ENCODE measurements at places on chromosomes 2 and 18. TPM values are rescaled to one million over a fixed set of nuclear protein-coding genes. Genes with fewer than 3 reads are reported as not detected.
A peak's percentile ranks its signal among the peaks of the same experiment; 100 is the strongest.

The CCDC102B gene
- polyA plus RNA-seq, result 13.1 TPM

The APOB gene
- 0.06 TPM for polyA plus RNA-seq

The CTIF gene
- polyA plus RNA-seq, result 47.1 TPM

GRCh38 chr18:24014062-24014985 lies at the start of gene TTC39C:
TTC39C (plus strand) TSS chr18:24014754; CDS start chr18:24014872, 118 bp downstream.
- DNase-seq, result peak; percentile 74

GRCh38 chr2:186995092-186995491 lies 146.1 kb upstream of the ZSWIM2 start:
- peak; percentile 80 for DNase-seq

DNA sequence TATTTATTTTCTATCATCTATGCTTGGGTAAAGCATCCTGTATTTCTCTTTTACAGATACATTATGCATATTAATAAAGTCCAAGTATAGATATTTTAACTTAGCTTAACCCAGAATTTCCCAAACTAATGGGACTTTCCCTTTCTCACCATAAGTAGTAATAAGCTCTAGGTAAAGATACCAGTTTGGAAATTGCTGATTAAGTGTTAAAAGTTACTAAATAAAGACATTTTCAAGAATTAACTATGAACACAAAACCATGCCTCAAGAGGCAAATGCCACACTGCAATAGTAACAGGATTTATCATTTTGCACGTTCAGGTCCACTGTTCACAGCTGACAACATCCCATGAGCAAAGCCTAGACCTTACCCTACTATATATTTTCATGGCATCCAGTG lies 934.7 kb upstream of the FSHR start:
- no peak for DNase-seq

Data from hindlimb muscle (tissue), 1 donor.